ENCODE measurements at places on chromosomes 16 and 17.

DNA sequence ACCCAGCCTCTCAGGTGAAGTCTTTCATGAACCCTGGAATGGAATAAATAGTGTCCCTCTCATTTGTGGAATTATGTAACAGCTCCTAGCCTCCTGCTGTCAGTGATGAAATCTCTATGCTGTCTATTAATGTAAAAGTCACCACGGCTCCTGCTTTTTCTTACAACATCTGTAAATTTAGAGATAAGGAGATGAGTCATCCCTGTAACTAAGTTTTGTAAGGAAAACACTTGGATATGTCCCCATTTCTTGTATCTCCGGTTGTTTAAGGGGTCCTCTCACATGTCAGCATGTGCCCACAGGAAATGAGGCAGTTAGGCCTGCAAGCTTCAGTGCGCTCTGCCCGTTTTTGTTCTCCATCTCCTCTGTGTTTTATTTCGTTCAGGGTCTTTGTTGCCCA lies 2.8 kb upstream of the NAT9 start:
- no peak for DNase-seq

DNA sequence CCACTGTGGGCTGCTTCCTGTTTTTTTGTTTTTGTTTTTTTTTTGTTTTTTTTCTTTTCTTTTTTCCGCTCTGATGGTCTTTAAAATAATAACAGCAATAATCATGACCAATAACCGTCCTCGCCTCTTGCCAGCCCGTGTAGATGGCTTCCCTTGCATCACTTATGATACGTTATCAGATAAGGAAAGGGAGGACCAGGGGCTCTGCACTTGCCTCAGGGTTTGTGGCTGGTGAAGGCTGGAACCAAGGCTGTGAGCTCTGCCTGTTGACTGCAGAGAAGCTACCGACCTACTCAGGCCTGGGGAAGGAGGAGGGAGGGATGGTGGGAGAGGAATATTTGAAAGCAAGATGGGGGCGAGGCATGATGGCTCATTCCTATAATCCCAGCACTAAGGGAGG lies 114.0 kb upstream of the SDK2 start:
- DNase-seq, result no peak

GRCh38 chr16:356741-357140 lies 4.2 kb upstream of the AXIN1 start:
- no peak for DNase-seq

DNA sequence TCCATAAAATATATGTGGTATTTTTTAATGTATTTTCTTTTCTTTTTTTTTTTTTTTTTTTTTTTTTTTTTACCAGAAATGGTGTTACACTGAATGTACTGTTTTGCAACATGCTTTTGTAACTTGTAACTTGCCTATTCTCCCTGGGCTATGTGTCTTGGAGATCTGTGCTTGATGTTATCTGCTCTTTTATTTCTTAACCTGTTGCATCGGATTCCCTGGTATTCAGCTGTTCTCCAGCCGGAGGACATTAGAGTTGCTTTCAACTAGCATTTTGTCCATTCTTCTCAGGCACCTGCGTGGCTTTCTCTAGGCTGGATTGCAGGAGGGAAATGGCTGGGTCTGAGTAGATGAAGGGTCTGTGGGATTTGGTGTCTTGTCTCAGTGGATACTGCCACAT lies 47.4 kb downstream of the KATNIP start:
- DNase-seq, result no peak

GRCh38 chr16:5882087-5882640 lies 784.6 kb upstream of the EEF2KMT start:
- no peak for DNase-seq

- DNase-seq, result peak; percentile 61
Observed at GRCh38 chr17:1398931-1399678, 917 bp downstream of the YWHAE start.

DNA sequence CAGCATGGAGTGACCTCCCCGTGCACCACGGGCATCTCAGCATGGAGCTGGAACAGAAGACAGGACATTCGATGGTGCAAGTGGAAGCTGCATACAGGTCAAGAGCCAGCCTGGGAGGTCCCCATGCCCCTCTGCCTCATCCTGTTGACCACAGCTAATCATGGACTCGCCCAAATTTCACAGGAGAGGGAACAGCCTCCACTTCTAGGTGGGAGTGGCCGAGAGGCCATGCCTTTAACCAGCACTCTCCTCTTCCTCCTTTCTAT lies 3.8 kb upstream of the SLC47A2 start:
- no peak for DNase-seq

GRCh38 chr16:4966736-4967453 lies 8.8 kb downstream of the SEC14L5 start:
- DNase-seq, result no peak

GRCh38 chr17:58504826-58505351 lies 9.5 kb downstream of the MTMR4 start:
- no peak for DNase-seq

All from ureter (tissue), 1 donor.